Heart right ventricle (tissue), 16 donors: ENCODE measurements at places on chromosomes 5 and 9. TPM values are rescaled to one million over a fixed set of nuclear protein-coding genes. Genes with fewer than 3 reads are reported as not detected.

The S100Z gene
- total RNA-seq, result not detected

The HMHB1 gene
- not detected for total RNA-seq

The RLN1 gene
- not detected for total RNA-seq

The WDR38 gene
- total RNA-seq, result 0.22 TPM

The ANKRD20A1 gene
- total RNA-seq, result 1.6 TPM

The FLT4 gene
- 7.0 TPM for total RNA-seq

The PCDHB5 gene
- total RNA-seq, result 5.9 TPM

DNA sequence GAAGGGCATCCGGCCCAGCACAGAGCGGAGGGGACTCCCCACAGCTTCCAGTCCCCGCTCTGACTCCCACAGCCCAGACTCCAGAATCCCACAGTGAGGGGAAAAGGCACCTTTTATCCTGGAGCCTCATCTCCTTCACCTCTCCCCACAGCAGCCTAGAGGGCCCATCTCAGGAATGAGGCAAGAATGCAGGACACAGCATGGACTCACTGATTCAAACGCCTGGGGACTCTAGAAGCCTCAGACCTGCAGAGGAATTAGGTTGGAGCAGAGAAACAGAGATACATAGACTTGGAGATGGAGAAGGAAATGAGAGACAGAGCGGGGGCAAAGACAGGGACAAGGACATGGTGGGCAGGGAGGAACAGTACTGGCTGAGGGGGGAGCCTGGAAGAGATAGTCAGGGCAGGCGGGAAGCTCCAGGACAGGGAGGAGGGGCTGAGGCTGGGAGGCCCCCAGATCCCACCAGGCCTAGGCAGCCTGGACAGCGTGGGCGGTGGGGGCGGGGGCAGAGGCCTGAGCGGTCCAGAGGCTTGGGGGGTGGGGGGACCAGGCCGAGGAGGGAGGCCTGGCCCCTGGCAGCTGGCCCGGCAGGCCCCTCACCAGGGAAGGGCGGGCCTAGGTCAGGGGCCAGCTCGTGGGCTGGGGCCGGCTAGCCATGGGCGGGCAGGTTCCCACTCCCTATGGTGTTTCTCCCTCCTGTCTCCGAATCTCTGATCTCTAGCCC, 15.8 kb downstream of the CNTFR start:
- H3K4me3 ChIP-seq, result no peak overlapping the region
- peaks cover 19% of the 10 kb centered on the region for H3K27me3 ChIP-seq
- H3K4me1 ChIP-seq, result peaks cover 7% of the 10 kb centered on the region
- H3K27ac ChIP-seq, result no peak overlapping the region
- no peaks in the 10 kb centered on the region for H3K36me3 ChIP-seq
- DNase-seq, result no peak

- no peaks in the 10 kb centered on the region for H3K27me3 ChIP-seq
- DNase-seq, result no peak
- no peaks in the 10 kb centered on the region for H3K36me3 ChIP-seq
- H3K27ac ChIP-seq, result no peak overlapping the region
Measured at GRCh38 chr5:8138884-8139283, 269.9 kb downstream of the MTRR start.

GRCh38 chr9:86783884-86784283, 163.4 kb downstream of the GAS1 start:
- H3K4me1 ChIP-seq, result no peaks in the 10 kb centered on the region
- no peaks in the 10 kb centered on the region for H3K27me3 ChIP-seq
- no peak overlapping the region for H3K27ac ChIP-seq
- no peak for DNase-seq
- no peaks in the 10 kb centered on the region for H3K36me3 ChIP-seq
- no peak overlapping the region for H3K4me3 ChIP-seq

DNA sequence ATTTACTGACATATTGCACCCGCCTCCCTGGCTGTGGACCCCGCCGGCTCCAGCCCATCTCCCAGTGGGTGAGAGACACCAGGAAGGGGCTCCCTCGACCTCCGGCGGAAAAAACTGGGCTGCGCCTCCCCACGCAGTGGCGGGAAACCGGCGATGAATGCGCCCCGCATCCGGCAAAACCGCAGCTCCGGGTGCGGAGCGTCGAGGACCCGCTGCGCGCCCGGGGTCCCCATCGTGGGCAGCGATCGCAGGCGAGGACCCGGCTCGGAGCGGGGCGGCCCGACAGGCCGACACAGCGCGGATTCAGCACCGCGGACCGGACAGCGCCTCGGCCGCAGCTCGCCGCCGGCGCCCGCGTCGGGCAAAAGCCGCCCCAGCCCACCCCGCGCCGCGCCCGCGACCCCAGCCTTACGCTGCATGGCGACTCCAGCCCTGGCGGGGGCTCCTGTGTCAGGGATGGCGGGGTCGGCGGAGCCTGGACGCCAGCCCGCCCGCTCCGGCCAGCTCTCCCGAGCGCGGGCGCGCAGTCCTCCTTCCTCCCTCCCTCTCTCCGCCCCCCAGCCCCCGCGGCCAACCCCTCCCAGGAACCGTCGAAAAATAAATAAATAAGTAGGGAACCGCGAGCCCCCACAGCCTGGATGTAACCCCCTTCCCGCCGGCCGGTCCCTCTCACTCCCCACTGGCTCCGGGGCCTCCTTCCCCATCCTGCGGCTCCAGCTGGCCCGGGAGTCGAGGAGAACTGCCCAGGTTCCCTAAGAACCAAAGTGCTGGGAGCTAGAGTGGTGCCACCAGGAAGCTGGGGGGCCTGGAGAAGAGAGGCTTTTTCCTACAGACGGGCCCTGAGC, 3.1 kb downstream of the LHX3 start:
- peaks cover 85% of the 10 kb centered on the region for H3K27me3 ChIP-seq
- no peak for DNase-seq
- peaks cover 4% of the 10 kb centered on the region for H3K4me1 ChIP-seq
- no peak overlapping the region for H3K4me3 ChIP-seq
- H3K27ac ChIP-seq, result no peak overlapping the region

DNA sequence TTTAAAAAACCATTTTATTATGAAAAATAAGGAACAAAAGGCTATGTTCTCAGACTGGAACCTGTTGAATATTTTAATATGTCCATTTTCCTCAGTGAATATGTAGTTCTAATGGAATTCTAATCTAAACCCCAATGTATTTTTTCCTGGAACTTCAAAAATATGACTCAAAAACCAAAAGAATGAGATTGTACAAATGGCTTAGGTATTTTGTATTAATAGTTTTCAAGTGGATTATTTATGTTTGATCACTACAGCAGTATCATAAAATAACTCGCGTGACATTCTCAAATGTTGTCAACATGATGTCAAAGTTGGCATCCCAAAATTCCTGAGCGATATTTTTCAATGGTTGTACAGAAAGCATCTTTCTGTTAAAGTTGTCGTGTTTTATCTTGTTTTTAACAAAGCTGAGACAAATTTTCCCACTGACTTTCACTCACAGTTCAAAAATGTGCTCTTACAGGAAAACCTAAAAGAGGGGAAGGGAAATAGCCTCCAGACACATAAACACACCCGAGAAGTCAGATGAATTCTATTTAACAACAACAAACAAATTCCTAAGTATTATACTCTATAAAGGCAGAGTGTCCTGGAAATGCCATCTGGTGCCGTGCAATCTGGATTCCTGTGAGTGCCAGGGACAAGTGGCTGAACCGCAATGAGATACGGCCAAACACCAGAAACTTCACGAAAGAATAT, 68.1 kb upstream of the TAS2R1 start:
- no peaks in the 10 kb centered on the region for H3K27me3 ChIP-seq
- H3K27ac ChIP-seq, result no peak overlapping the region
- H3K36me3 ChIP-seq, result no peaks in the 10 kb centered on the region

GRCh38 chr5:181060924-181061323, 20.9 kb downstream of the BTNL9 start:
- H3K4me3 ChIP-seq, result no peak overlapping the region
- H3K27ac ChIP-seq, result no peak overlapping the region
- no peaks in the 10 kb centered on the region for H3K4me1 ChIP-seq
- peaks cover 85% of the 10 kb centered on the region for H3K27me3 ChIP-seq
- H3K36me3 ChIP-seq, result no peaks in the 10 kb centered on the region
- DNase-seq, result no peak

GRCh38 chr5:53820119-53820801, 259.8 kb downstream of the NDUFS4 start:
- H3K36me3 ChIP-seq, result no peaks in the 10 kb centered on the region
- no peak overlapping the region for H3K4me3 ChIP-seq
- peaks cover 4% of the 10 kb centered on the region for H3K27me3 ChIP-seq
- no peak overlapping the region for H3K27ac ChIP-seq
- H3K4me1 ChIP-seq, result no peaks in the 10 kb centered on the region

DNA sequence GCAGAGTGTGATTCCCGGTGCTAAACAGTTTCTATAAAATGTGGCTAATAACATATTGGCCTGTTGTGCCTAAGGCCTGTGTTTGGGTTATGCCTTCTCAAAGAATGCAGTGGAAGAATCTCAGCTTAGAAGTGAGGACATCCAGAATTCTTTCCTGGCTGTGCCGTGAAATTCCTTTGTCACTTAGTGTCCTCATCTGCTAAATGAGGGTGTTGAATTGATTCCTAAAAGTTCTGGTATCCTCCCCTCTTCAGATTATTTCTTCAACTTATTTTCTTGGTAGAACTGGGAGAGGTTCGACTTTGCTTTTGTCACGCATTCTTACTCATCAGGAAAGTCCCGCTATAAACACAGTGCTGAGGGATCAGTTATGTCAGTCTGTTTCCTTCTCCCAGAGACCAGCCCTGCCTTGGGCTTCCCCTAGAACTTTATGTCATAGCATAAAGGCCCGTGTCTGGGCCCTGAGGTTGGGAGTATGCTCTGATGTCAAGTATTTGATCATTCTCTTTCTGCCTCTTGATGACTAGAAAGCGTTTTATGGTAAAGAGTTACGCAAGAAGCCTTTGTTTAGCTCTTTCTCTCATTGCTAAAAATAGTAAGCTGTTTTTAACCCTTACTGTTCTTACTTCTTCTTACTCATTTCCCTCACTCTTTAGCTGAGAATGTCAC, 29.5 kb downstream of the MTAP start:
- no peak for DNase-seq

DNA sequence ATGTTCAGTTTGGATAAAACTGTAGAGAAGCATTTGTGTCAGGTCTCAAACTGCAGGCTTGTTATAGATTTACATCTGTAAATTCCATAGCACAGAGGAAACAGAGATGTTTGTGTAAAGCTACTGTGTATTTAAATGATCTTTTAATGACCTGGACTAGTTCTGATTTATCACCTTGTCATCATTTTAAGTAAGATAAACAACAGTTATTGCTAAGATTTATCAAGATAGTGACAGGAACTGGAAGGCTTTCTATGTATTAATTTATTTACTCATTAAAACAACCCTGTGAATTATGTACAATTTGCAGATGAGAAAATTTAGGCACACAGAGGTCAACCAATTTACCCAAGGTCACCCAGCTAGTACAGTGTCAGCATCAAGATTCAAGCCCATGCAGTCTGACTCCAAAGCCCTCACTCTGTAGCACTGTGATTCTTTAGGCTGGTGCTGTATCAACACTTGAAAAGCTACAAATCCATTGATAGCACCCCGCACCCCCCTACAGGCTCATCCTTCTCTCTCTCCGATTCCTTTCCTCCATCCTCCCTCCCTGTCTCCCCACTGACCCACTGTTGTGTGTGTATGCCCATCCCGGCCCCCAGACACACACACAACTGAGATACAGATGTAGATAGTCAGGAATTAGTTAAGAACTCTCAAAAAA, 184.5 kb downstream of the FBN2 start:
- peaks cover 6% of the 10 kb centered on the region for H3K4me1 ChIP-seq
- DNase-seq, result no peak
- no peaks in the 10 kb centered on the region for H3K36me3 ChIP-seq

DNA sequence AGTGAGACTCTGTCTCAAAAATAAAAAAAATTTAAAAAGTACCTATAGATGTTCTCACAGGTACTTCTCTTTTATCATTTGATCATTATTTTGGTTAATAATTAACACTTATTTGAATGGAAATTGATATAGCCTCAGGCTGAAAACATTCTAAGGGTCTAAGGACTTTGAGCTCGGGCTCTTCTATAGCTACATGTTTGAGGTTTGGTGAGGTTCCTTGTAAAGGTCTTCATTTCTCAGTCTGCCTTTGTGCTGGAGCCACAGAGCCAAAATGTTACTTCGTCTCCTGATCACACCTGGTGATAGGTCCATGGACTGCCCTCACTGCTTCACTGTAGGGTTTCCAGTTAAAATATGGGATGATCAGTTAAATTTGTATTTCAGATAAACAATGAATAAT, 22.6 kb downstream of the ARHGEF37 start:
- H3K36me3 ChIP-seq, result peaks cover 14% of the 10 kb centered on the region
- H3K4me1 ChIP-seq, result peaks cover 14% of the 10 kb centered on the region
- no peak for DNase-seq
- no peak overlapping the region for H3K27ac ChIP-seq

- no peak overlapping the region for H3K4me3 ChIP-seq
- no peaks in the 10 kb centered on the region for H3K36me3 ChIP-seq
- peak overlapping the region; percentile 82 for H3K27ac ChIP-seq
- H3K27me3 ChIP-seq, result no peaks in the 10 kb centered on the region
Measured at GRCh38 chr9:131672451-131672850, 67.4 kb downstream of the RAPGEF1 start.

GRCh38 chr5:149730620-149731331, 666 bp downstream of the PPARGC1B start:
- peak; percentile 62 for DNase-seq
- H3K27me3 ChIP-seq, result no peaks in the 10 kb centered on the region
- no peaks in the 10 kb centered on the region for H3K4me1 ChIP-seq
- H3K4me3 ChIP-seq, result peak overlapping the region; percentile 97
- H3K27ac ChIP-seq, result peak overlapping the region; percentile 89
- no peaks in the 10 kb centered on the region for H3K36me3 ChIP-seq

DNA sequence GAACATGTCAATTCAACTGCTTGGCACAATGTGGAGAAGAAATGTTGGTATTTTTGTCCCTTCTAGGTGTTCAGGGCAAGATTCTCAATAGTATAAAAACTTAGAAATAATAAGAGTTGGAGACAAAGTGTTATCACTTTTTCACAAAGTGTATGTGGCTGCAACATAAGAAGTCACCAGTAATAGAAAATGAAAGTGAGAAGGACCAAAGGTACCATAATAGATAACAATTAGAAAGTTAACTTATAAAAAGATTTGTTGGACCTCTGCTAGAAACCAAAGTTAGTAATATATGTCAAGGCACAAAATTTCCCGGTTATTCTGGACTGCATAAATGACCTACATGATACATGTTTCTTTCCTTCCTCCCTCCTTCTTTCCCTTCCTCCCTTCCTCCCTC, 1535.3 kb downstream of the EFNA5 start:
- H3K4me1 ChIP-seq, result no peaks in the 10 kb centered on the region
- H3K4me3 ChIP-seq, result no peak overlapping the region
- no peaks in the 10 kb centered on the region for H3K36me3 ChIP-seq
- no peaks in the 10 kb centered on the region for H3K27me3 ChIP-seq
- DNase-seq, result no peak

- H3K27ac ChIP-seq, result no peak overlapping the region
- H3K27me3 ChIP-seq, result no peaks in the 10 kb centered on the region
- H3K36me3 ChIP-seq, result no peaks in the 10 kb centered on the region
- peaks cover under 1% of the 10 kb centered on the region for H3K4me1 ChIP-seq
- DNase-seq, result no peak
- no peak overlapping the region for H3K4me3 ChIP-seq
Measured at GRCh38 chr5:153988510-153988909, 50.2 kb downstream of the FAM114A2 start.
